NCI-H524 (cell line): ENCODE measurements at places on chromosomes 3 and 15.

DNA sequence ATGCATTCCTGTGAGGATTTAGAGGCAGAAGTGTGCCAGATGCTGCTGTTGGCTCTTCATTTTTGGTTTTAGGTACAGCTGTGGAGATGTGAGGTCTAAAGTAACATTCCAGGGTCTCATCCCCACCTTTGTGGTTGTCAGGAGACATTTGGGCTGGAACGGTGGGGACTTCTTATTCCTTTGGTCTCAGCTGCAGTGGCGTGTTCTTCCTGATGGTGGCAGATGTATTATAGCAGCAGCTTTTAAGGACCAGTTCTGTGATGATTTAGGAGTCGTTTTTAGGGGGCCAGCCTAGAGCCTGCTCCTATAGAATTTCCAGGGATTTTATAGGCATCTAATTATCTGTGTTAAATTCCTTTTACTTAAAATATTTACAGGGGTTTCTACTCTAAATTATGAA lies 221.0 kb upstream of the EOMES start:
- no peak for DNase-seq

DNA sequence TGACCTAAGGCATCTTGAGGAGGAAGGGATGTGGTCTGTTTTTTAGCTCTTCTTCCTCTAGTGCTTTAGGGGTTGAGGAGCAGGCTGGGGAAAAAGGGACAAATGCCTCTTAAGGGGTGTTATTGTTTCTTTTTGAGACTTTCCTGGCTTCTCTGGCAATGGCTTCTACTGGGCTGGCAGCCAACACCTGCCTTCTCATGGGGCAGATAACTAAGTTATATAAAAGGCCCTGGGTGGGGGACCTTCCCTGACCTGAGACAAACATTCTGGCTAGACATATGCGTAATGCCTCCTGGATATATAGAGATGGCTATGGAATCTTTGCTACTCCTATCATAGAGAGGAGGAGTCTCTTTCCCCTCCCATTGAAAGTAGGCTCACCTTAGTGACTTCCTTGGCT lies 179.2 kb upstream of the PROK2 start:
- DNase-seq = no peak

DNA sequence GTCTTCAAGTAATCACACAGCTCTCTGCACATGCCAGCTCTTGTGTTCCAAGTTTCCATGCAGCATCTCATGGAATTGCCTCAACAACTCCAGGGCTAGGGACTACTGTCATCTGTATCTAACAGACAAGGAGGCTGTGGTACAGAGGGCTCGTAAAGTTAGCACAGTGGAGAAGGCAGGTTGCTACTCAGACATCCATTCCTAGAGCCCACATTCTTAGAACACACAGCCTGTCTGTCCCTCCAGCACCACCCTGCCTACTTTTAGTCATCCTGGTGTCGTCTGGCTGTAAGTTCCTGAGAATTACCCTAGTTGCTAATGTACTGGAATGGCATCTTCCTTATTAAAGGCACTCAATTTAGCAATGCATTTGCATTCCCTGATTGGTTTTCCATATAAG lies 862.5 kb downstream of the FHIT start:
- DNase-seq = no peak

DNA sequence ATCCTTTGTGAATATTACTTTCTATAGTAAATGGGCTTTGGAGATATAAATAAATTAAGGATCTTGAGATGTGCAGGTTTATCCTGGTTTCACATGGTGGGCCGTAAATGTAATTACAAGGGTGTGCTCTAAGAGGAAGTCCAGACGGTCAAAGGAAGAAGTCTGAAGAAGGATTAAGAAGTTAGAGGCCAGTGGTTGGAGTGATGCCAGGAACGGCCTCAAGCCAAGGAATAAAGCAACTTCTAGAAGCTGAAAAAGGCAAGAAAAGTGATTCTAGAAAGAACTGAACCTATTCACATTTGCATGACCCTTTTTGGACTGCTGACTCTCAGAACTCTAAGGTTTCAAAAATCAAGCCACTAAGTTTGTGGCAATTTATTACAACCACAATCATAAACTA lies 981.3 kb upstream of the ALCAM start:
- no peak for DNase-seq

GRCh38 chr3:123759871-123760270 lies 124.3 kb downstream of the MYLK start:
- no peak for DNase-seq

- DNase-seq = no peak
Observed at GRCh38 chr3:162436826-162437225, 940.2 kb downstream of the OTOL1 start.

GRCh38 chr15:66824424-66824823 lies 122.4 kb downstream of the SMAD6 start:
- DNase-seq = no peak

DNA sequence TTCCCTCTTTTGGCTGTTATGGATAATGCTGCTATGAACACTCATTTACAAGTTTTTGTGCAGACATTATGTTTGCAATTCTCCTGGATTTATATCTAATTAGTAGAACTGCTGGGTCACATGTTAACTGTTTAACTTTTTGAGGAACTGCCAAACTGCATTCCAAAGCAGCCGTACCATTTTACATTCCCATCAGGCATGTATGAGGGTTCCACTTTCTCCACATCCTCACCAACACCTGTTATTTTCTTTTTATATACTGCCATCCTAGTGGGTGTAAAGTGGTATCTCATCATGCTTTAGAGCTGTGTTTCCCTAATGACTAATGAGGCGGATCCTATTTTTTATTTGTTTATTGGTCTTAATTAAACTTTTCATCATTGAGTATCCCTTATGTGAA lies 9.2 kb downstream of the KPNA4 start:
- DNase-seq = no peak

DNA sequence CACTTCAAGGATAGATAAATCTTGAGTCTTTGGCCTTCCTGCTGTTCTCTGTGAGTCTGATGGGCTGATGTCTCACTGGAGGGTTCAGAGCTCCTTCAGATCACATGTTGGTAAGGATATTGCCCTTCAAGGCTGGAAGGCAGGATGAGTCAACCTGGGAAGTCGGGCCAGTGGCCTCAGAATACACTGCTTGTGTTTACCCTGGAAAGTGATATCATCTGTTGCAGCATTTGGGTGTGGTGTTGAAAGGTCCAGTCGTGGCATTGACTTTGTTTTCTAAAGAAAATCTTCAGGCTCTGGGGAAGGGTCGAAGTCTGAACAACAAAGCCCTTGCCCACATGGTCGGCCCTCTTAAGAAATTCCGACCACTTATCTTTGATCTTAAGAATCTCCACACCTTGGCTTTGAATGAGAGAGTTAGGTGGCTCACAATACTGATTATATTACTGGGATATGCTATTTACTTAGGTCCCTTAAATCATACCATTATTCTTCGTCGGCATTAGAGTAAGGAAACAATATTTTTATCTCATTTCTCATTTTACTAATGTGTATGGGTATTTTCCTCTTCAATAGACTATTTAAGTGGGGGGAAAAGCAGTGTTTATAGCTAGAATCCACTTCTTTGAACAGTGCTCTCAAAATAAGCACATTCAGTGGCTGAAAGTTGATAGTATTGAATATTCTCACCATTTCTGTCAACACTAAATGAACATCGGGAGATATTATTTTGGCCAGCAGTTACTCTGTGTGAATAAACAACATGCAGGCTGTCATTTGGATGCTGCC lies 303.9 kb upstream of the RASGRP1 start:
- DNase-seq = no peak

DNA sequence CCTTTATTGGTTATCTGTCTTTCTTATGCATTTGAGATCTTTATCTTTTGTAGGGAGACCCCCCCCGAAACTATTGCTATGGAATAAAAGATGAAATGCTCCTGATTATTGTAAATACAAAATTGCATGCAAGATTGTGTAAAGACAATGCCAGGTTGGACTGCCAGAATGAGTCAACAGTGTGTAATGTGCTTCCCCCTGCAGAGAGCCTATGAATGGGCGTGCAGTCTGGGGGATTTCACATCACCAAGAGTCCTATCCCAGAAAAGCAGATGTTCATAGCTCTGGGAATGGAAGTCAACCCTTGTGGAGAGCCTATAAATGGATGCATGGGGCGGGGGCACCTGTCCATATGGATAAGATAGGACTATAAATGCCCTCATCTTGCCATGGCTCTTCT lies 584.3 kb downstream of the NSUN3 start:
- no peak for DNase-seq

- DNase-seq = peak; percentile 99
Observed at GRCh38 chr3:183116025-183116614, 16.8 kb upstream of the MCCC1 start.

DNA sequence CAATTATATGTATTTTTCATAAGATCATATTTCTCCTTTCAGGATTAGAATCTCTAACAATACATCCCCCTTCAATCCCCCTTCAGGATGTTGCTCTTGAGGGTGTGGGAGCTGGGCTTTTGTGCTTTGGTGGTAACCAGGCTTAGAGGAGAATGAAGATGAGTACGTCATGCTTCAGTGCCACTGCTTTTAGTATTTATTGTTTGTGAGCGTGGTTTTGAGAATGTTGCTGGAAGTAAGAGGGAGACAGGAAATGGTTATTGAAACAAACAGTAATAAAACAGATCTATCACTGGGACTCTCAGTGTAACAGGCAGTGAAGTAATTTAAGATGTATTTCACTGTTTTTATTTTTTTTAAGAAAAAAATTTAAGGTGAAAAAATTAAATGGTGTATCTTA lies 35.3 kb downstream of the GBE1 start:
- no peak for DNase-seq

GRCh38 chr3:146189519-146190173 lies 28.7 kb upstream of the PLOD2 start:
- peak; percentile 61 for DNase-seq

- DNase-seq = no peak
Observed at GRCh38 chr3:10753964-10754363, 62.1 kb upstream of the SLC6A11 start.

GRCh38 chr3:117499189-117499870 lies 789.8 kb downstream of the TUSC7 start:
- no peak for DNase-seq

GRCh38 chr3:28019740-28020139 lies 221.7 kb upstream of the CMC1 start:
- no peak for DNase-seq

- DNase-seq = no peak
Observed at GRCh38 chr15:84789762-84790161, 27.4 kb upstream of the ALPK3 start.

DNA sequence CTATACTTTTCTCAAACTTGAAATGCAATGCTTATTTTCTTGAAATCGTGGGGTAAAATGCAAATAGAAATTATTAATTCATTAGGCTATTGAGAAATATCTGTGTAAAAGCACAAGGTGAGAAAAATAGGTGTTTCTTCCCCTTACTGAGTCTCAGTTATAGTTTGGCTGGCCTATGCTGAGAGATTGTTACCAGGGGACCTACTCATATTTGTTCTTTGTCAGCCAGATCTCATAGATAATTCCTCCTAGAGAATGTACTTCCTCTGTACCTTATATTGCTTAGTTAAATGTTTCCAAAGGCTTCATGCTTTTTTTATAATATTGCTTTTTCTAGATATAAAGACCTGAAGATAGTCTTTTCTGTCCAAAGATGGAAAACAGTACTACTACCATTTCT lies 60.0 kb upstream of the TRPC1 start:
- no peak for DNase-seq

DNA sequence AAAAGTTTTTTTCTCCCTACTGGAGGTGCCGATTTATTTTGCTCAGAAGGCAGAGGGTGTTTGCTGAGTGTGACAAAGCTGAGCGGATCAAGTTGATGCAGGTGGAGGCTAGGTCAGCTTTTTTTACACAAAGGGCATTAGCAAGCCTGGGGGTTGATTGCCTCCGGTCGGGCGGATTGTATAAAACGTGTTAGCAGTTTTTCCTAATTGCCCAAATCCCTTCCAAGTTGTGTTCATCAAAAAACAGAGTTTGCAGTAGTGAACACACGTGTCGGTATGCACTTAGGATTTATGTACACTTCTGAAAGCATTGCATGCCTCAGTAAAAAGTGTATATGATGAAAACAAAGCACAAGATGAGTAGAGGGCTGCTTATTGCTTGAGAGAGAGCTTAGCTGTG lies 2.6 kb downstream of the GPR160 start:
- DNase-seq = no peak

- DNase-seq = no peak
Observed at GRCh38 chr3:141440942-141441341, 45.9 kb upstream of the RASA2 start.

DNA sequence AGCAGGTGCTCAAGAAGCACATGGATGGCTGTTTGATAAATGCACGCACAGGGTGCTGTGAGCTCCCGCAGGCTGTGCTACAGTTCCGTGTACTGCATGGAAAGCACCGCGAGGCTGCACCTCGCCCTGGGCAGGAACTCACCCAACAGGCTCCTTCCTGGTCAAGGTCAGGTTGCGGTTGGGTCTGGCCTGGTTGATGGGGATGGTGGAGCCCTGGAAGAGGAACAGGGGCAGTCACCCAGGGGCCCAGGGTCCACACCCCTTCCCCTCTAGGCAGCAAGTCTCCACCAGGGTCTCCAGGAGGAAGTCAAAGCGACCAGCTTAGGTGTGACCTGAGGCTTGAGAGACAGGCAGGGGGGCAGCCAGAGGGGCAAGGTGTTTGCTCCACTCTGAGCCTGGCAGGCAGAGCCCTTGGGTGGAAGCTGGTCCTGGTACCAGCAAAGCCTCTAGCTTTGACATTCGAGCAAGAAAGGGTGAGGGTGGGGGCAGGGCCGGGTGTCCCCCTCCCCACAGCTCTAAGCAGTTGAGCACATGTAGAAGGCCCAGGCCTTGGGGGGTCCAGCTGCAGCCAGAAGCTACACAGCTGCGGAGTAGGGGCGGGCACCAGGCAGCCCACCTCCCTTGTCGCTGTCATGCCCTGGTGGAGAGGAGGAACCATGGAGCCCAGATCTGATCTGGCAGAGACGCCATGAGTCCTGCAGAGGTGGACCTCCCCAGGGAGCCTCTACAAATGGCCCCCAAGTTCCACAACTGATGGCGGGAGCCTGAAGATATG lies 46.3 kb upstream of the SLC41A3 start:
- DNase-seq = no peak

DNA sequence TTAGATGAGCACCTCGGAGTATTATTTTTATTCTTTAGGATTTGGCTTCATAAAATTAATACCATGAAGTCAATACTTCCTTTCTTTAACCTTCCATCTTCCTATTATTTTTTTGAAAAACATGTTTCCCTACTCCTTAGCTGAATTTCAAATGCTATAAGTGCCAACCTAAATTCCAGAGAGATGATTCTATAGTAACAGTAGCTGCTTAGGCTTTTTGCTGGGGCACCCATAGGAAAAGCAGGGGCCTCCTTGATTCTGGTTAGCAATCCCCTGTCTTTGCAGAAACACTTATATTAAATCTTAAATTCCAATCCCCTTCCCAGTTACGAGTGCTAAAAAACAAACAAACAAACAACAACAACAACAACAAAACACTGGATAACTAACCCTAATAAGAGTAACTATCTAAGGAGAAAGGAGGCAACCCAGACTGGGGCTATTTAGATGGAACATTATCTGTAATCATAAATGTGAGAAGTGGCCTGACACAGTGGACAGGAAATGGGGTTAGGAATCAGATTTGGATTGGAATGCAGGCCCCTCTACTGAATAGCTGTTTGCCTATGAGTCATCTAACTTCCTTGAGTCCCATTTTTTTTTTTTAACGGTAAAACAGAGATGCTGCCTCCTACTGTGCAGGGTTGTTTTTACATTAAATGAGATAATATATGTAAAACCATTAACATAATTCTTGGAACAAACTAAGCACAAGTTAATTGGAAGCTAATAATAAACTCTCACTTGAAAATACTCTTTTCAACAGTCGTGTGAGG lies 148.1 kb downstream of the WDR72 start:
- DNase-seq = no peak
